ENCODE measurements at places on chromosomes 6 and 20.

- no peak for DNase-seq
Observed at GRCh38 chr6:118875672-118876071, 18.3 kb upstream of the ASF1A start.

DNA sequence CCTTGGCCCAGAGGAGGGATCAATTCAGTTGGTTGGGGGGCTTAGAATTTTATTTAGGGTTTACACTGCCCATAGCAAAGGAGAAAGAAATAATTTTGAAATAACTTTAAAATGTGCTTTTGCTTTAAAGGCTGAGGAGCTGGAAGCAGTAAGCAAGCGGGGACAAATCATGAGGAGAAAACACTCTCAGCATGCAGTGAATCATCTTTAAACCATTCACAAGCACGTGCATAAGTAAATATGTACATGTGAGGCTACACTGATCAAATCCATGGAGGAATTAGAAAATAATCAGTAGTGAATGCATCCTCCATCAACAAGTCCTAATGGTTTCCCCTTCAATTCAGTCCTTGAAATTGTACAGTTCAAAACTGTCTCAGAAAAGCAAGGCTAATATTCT, 181.0 kb downstream of the MTFR2 start:
- DNase-seq = no peak

DNA sequence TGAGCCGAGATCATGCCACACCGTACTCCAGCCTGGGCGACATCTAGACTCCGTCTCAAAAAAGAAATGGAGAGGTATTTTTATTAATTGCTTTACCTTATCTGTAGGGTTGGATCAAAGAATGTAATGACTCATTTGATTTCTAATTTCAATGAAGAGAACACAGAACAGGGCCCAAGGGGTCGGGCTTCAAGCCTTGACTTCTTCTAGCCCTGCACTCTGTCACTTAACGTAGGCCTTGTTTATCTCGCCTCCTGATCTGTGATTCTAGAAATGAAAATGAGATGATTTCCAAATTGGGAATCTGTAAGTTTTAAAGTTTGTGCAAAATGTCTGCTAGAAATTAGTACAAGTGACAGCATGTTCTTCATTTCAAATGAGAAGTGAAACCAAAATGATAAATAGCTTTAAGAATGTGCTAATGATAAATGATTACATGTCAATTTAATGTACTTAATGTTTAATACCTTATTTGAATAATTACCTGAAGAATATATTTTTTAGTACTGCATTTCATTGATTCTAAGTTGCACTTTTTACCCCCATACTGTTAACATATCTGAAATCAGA, 180.5 kb downstream of the SLC16A10 start:
- DNase-seq = no peak

- no peak for DNase-seq
Observed at GRCh38 chr6:155004576-155005372, 9.7 kb downstream of the TIAM2 start.

DNA sequence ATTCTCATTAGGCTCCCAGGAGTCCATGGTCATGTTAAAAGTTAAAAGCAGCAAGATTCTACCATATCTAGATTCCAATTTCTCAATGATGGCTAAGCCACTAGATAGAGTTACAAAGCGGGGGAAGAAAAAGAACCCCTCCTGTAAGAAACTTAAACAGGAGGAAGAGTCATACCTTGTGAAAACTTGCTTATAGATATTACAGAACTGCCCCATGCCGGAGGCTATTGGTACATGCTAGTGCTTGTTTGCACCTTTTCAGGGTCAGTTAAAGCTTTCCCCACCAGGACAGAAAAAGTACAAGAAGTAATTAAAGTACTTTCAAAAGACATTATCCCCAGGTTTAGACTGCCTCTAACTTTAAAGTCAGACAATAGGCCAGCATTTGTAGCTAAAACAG, 15.5 kb upstream of the GSTA3 start:
- no peak for DNase-seq

DNA sequence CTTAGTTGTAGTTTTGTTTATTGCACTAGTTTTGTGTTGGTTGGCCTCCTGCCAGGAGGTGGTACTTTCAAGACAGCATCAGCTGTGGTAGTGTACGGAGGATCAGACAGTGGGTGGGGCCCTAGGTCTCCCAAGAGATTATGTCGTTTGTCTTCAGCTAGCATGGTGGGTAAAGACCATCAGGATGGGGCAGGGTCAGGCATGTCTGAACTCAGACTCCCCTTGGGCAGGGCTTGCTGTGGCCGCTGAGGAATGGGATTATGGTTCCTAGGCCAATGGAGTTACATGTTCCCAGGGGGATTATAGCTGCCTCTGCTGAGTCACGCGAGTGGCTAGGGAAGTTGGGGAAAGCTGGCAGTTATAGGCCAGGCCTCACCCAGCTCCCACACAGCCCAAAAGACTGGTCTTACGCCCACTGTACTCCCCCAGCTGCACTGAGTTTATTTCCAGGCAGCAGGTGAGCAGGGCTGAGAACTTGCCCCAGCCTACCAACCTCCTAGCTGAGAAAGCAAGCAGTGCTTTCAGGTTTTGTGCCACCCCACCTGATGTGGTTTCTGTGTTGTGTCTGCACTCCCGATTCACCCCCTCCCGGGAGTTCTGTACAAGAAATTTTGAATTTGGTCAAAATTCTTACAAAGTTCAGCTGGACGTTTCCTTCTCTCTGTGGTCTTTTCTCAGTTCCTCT, 24.7 kb downstream of the ZSCAN31 start:
- DNase-seq = no peak

GRCh38 chr6:496649-497048, 105.1 kb downstream of the IRF4 start:
- DNase-seq = no peak

GRCh38 chr20:48090784-48091183, 305.5 kb upstream of the SULF2 start:
- no peak for DNase-seq

DNA sequence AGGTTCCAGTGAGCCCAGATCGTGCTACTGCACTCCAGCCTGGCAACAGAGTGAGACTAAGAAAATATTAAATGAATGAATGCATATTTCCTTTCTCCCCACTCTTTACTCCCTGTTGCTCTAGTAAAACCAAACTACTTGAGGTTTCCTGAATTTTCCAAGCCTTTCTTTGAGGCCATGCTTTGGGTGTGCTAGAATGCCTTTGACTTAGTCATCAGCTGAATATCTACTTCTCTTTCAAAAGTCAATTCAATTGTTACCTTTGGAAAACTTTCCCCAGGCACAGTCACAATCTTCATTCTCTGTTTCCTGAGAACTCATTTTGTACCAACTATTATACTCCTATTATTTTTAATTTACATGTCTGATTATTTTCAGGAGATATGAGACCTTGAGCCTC, 27.5 kb upstream of the CEP85L start:
- no peak for DNase-seq

GRCh38 chr6:139883776-139884175, 509.3 kb upstream of the CITED2 start:
- DNase-seq = no peak

DNA sequence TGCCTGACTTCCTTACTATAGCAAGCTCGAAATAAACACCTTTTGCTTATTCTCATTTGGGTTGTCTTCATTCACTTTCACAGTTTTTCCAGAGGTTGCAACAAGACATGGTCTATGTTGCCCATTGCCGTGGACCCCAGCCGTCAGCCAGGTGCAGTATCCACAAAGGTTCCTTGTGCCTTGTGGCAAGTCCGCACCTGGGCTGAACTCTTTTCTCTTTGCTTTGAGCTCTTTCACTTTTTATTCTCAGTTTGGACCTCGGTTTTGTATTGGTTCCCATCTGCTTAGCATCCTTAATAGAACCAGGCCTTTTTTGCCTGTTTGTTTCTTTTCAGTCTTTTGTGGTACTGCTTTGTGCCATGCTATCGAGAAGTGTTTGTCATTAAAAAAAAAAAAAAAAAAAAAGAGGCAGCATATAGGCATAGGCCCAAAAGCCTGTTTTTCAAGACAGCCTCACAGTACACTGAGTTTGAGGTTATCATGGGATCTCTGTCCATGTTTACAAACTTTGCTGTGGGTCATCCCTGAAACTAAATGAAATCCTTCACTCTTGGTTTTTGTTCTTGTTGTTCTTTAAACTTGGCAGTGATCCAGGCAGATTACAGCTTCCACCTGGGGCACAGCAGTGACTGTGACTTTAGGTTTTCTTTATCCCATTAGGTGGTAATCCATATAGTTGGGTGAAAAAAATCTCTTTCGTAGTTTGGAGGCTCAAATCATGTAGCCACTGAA, 33.3 kb downstream of the GSTA3 start:
- DNase-seq = no peak

DNA sequence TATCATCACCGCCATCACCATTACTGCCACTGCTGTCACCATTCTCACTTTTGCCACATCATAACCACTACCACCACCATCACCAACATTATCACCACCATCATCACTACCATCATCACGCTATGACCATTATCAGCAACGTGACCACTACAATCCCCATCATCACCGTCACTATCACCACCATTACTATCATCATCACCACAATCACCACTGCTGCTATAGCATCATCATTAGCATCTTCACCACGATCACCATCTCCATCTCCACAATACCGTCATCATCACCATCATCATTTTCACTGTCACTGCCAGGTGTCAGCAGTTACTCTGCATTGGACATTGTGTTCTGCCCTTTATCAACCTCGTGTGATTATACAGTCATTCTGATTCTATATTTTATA, 19.0 kb downstream of the CST4 start:
- DNase-seq = no peak

DNA sequence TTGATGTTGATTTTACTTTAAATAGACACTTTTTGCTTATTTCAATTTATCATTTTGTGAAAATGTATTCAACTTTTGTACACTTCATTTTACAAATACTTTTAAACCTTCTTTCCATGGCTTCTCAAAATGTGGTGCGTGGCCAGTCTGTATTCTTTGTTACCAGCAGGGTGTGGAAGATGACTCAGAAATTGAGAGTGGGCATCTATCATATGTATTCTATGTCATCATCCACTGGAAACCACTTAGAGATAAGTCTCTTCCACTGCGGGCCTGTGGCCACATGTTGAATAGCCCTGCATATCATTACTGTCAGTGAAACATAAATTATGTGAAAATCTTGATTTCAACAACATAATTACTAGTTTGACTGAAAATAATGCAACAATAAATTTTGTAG, 52.6 kb upstream of the MC3R start:
- no peak for DNase-seq

- DNase-seq = no peak
Observed at GRCh38 chr20:11716239-11716944, 201.3 kb upstream of the BTBD3 start.

GRCh38 chr6:135323202-135323668, 142.1 kb downstream of the MYB start:
- DNase-seq = no peak

DNA sequence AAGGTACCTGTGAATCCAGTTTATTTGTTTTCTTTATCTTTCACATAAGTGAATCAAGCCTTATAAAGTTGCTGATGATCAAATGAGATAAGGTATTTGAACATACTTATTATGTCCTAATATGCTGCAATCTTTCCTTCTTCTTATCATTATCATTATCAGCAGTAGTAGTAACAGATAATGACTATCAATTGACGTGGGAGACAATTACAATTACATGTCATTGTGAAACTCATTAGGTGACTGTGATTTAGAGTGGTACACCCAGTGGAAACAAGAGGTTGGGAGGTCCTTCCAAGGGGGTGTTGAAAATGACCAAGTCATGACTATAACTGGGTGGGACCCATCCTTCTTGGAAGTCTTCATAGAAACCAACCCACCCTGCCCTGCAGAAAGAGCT, 2.8 kb downstream of the CLIC5 start:
- no peak for DNase-seq

DNA sequence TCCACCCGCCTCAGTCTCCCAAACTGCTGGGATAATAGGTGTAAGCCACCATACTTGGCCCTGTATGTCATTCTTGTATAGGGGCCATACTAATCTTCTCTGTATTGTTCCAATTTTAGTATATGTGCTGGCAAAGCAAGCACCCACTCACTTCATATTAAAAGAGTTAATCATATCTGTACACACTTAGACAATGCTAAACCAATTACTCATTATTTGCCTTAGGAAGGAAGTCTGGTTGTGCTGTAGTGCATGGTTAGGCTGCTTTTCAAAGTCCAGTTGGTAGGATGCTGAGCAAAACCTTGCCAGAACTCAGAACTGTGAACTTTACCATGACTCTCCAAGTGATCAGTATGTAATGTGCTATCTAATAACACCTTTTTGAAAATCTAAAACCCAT, 88.6 kb downstream of the LIN28B start:
- DNase-seq = no peak

DNA sequence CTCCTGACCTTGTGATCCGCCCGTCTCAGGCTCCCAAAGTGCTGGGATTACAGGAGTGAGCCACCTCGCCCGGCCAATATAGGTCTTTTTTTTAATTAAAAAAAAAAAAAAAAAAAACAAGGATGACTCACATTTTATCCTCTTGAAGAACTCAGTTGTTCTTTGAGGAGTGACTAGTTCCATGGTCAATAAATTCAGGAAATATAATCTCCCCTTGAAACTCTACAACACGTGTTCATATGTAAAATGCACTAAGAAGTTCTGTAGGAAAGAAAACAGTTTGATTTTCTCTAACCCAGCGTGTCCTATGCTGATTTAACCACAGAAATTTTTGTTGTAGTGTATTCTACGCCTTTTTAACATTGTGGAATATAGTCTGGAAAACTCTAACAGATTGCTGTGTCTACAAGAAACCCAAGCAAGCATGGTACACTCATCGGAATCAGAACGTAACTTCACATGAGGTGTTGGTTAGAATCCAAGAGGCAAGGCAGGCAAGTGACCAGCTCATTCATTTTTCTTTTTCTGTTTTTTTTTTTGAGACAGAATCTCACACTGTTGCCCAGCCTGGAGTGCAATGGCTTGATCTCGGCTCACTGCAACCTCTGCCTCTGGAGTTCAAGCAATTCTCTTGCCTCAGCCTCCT, 79.0 kb upstream of the ZNF217 start:
- no peak for DNase-seq

DNA sequence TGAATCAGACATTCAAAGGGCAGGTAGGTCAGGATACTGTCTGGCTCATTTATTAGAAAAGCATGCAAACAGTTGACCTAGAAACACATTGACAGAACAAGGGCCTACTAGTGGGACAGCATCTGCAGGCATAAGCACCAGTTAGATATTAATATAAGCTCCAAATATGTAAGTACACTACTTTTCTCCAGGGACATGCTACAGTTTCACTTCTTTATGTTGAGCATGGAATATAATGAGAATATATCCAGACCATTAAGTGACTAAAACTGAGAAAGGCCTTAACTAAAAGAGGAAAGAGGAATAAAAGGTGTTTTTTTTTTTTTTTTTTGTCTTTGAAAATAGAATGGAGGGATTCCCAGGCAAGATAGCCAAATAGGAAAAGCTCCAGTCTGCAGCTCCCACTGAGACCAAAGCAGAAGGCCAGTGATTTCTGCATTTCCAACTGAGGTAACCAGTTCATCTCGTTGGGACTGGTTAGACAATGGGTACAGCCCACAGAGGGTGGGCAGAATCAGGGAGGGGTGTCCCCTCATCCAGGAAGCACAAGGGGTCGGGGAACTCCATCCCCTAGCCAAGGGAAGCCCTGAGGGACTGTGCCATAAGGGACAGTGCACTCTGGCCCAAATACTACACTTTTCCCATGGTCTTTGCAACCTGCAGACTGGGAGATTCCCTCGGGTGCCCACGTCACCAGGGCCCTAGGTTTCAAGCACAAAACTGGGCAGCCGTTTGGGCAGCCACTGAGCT, 251.6 kb downstream of the PHF3 start:
- no peak for DNase-seq
